Amygdala (tissue), 56 donors: ENCODE measurements at places on chromosomes 4 and X.

- no peak for DNase-seq
Measured at GRCh38 chrX:35101901-35102300, 159.3 kb downstream of the FAM47B start.

DNA sequence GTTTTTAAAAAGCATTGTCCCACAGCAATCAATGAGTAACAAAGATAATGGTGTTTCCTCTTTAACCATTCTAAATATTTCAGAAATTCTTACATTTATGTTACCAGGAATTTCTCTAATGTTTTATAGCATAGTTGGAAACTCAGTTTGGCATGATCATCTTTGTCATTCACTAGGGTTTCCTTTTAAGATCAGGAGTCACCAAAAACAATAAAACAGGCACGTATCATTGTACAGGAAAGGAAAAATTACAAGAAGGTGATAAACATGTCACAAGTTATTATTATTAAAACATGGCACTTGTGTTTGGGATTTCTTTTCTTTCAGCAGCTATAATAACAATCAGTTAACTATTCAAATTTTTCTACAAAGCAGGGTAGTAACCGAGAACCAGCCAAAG lies 84.0 kb downstream of the SLC10A7 start:
- no peak for DNase-seq

- no peak for DNase-seq
Measured at GRCh38 chrX:49912861-49913260, 9.5 kb upstream of the CLCN5 start.

GRCh38 chr4:25888781-25889180 lies 25.2 kb upstream of the SMIM20 start:
- no peak for DNase-seq

- no peak for DNase-seq
Measured at GRCh38 chr4:15479913-15480185, 10.2 kb downstream of the CC2D2A start.

- DNase-seq = no peak
Measured at GRCh38 chr4:95048296-95048695, 290.5 kb downstream of the BMPR1B start.

- DNase-seq = no peak
Measured at GRCh38 chr4:123699880-123700771, 303.5 kb downstream of the SPRY1 start.

DNA sequence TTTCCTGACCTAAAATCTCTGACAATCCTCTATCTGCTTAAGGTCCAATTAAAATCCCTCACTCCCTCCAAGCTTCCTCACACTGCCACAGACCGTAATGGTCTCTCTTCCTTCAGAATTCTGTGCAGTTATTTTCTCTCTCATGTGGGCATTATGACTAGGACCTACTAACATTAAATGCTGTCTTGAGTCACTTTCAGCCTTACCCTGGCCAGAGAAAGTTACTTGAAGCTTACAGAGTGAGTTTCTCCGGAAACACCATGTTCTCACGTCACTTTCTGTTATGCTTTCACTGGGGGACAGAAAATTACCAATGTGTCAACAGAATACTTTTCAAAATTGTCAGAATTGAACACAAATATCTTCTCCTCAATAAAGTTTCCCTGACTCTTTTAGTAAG lies 271.8 kb downstream of the INPP4B start:
- DNase-seq = no peak

GRCh38 chr4:69764311-69764710 lies 3.9 kb upstream of the SULT1B1 start:
- DNase-seq = no peak

GRCh38 chr4:179755322-179755721 lies 2313.1 kb upstream of the AGA start:
- no peak for DNase-seq

GRCh38 chr4:52748432-52748831 lies 2.8 kb downstream of the ERVMER34-1 start:
- no peak for DNase-seq
